ENCODE measurements at places on chromosomes 4 and X.

DNA sequence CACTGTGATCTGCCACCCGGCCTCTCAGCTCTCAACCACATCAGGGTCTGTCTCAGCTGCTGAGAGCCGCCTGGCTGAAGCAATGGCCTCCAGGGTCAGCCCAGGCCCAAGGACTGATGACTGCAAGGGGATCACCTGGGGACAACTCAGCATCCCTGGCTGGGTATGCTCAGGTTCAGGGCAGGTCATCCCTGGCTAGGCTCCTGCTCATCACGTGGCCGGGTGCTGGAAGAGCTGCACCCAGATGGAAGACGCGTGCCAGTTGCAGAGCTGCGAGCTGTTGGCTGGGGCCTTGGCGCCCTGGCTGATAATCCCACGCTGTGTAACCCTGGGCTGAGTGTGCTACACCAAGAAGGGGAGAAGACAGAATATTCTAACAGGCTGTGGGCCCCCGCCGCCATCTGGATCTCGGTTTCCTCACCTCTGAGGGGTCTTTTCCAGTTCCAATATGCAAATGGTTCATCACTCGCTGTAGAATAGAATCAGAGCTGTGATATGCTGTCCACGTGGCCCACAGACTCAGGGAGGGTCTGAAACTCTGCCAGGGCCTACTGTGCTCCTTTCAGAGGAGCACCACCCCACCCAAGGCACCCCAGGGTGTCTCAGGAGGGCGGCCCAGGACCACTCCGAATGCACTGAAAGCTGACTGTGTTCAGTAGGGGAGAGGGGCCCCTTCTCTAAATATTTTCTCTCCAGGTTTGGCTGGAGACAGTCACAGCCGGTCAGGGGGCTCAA, 338.8 kb downstream of the BCOR start:
- DNase-seq = no peak

DNA sequence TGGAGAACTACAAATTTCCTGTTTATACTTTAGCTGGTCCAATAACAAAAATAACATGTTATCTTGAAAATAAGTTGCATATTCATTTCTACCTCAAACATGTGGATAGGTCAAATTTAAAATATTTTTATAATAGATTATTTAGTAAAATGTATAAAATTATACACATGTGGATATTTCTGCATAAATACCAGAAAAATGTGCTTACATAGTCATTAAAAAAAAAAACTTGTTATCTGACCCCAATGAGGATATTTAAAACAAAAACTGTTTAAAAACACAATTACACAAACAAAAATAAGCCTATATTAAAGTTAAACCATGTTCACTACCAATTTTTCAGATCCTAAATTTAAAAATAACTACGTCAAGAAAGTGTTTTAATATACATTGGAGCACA, 28.1 kb downstream of the FBXO8 start:
- no peak for DNase-seq

DNA sequence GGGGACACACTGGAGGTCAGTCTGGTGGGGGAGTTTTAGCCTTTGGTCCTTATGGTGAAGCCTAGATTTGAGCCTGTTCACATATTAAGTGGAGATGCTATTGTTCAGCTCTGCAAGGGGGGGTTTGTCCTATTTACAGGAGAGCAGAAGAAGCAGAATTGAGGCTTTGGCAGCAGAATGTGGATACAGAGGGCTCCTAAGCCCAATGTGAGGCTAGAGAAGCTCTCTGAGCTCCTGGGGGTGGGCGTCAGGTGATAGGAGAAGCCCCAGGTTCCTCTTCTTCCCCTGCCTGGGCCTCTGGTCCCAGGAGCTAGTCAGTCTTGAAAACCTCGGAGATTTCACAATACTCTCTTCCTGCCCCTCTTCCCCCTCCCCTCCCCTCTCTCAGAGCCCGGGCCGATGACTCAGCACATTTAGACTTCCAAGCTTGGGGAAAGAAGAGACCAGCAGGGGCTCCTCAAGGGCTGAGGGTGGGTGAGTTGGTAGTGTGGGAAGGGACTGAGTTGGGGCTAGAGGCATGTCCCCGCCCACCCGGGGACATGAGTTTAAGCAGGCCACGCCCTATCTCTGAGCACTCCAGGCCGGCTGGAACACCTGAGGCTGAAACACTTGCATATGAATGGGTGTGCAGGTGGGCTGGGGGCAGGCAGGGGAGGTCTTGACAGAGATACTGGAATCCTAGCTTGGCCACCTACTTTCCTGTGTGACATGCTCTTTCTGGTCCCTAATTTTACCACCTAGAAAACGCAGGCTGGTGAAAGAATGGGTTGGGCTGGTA, 3.4 kb downstream of the TFE3 start:
- peak; percentile 84 for DNase-seq

DNA sequence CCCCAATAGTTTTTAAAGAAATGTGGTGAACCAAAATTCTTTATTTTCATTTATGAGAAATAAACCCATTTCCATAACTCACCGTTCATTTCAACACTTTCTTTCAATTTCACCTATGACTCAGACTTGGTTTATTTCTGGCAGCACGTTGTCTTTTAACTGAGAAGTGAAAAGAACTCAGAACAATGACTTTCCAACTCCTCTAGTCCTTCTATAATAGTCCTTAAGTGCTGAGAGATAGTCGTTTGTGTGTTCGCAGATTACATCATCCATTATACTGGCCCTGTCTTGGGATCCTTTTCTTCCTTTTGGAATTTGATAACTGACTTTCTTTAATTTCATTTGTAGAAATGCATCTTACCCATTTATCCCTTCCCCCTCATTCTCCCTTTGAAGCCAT, 113.6 kb downstream of the GLUD2 start:
- no peak for DNase-seq

DNA sequence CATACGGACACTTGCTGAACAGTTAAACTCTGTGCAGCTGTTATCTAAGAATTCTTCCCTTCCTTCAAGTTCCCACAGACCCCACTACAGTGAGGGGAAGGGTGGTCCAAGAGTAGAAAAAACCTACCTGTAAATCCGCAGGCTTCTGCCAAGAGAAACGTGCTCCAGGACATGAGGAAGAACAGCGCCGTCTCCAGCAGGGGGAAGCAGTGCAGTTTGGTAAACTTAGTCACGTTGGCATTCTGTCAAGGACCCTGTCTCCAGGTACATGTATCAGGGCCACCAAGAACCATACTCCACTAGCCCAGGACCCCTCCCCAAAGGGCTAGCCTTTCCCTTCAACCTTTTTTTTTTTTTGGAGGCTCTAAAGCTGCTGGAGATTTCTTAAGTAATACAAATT, 79.9 kb downstream of the CHST7 start:
- no peak for DNase-seq

DNA sequence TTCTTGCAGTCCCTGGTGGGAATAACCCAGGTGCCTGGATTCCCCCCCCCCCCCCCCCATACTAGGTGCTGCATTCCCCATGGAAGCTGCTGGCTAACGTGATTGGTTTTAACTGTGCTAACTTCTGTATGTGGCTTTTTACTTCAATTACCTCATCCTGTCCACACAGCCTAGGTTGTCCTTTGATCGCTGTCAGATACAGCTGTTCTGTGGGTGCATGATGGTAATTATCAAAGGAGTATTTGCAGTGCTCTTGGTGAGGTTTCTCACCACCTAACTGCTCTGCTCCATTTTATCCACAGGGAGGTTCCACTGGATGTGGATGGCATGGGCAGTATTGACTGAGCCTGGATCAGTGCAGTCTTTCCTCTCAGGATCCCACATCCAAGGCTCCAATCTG, 93.0 kb downstream of the ZNF518B start:
- no peak for DNase-seq

- no peak for DNase-seq
Observed at GRCh38 chrX:154465601-154466000, 7.5 kb downstream of the PLXNA3 start.

GRCh38 chrX:54695816-54696487, 102.1 kb downstream of the ITIH6 start:
- DNase-seq = no peak

DNA sequence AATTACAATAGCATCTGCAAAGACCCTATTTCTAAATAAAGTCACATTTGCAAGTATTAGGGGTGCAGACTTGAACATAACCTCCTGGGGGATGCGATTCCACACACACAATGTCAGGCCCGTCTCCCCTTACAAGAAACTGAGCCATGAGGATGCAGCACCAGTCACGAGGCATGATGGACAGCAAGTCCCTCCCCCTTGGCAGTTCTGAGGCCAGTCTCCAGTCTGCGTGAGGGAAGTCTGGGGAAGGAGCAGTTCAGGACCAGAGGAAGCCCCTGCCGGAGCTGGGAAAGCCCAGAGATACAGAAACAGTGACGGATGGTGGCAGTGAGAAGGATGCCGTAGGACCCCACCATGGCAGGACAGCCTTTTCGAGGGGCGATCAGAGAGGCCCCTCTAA, 9.4 kb downstream of the FAM53A start:
- no peak for DNase-seq

- no peak for DNase-seq
Observed at GRCh38 chrX:15016051-15016450, 142.8 kb downstream of the MOSPD2 start.

DNA sequence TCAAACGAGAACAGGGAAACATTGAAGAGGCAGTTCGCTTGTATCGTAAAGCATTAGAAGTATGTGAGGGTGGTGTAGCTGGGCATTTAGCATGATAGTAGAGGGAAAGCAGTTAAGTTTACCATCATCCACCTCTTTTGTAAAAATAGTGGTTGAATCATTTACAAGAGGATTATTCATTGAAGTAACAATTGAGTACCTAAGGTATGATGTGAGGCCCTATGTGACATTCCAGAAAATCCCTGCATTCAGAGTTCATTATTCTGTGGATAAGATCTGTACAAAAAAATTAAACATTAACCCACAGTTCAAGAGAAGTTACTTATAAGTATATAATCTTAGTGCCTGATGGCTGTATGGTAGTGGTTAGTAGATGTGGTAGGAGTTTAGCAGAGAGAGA, 22.2 kb upstream of the GCNA start:
- no peak for DNase-seq

GRCh38 chr4:54099748-54100574, at the start of gene GSX2:
TSS of gene GSX2 (plus strand) at chr4:54100163. CDS start at chr4:54100345, 182 bp downstream.
- no peak for DNase-seq

DNA sequence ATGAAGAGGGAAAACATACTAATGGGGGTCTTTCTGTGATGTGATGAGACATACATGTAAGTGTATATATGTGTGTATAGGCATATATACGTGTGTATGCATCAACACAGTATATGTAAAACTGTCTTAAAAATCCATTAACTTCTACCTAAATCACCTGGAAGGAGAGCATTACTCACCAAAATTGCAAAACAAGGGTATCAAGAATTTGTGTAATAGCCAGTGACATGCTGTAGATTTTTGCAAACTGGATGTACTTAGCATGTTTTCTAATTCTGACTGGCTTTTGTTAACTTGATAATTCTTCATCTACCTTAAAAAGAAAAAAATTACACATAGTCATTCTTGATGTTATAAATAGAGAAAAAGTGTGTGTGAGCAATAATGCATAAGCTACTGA, 104.7 kb downstream of the PRRG1 start:
- no peak for DNase-seq

DNA sequence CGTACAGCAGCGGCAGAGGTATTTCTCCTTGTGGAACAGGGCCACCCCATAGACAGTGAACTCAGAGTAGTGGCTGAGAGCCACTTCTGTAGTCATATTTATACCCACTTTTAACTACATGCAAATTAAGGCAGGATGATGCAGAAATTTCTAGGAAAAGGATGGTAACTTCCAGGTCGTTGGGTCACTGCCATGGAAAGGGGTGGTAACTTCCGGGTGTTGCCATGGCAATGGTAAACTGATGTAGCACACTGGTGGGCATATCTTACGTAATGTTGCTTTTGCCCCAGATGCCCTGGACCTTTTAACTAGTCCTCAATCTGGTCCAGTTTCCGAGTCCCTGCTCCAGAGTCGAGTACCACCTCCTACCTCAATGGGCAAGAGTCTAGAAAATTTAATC, 154.8 kb upstream of the AGA start:
- DNase-seq = no peak

- DNase-seq = no peak
Observed at GRCh38 chr4:155569960-155570515, 96.6 kb upstream of the GUCY1A1 start.

GRCh38 chrX:108601276-108601675, 135.1 kb downstream of the IRS4 start:
- DNase-seq = no peak

DNA sequence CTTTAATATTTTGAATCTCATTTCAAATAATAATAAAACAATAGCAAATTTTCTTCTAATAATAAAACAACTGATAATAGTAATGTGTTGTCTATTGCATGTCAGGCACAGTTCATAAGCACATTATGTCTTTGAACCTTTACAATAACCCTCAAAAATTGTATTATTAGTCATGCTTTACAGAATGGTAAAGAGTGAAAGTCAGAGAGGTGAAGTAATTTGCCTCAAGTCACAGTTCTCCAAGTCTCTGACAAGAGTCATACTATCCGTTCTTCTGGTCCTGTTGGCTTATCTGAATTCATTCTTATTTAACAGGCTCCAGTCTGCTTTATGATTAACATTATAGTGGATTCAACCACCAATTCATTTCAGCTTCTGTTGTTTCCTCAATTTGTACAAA, 313.0 kb downstream of the AFF2 start:
- DNase-seq = no peak

DNA sequence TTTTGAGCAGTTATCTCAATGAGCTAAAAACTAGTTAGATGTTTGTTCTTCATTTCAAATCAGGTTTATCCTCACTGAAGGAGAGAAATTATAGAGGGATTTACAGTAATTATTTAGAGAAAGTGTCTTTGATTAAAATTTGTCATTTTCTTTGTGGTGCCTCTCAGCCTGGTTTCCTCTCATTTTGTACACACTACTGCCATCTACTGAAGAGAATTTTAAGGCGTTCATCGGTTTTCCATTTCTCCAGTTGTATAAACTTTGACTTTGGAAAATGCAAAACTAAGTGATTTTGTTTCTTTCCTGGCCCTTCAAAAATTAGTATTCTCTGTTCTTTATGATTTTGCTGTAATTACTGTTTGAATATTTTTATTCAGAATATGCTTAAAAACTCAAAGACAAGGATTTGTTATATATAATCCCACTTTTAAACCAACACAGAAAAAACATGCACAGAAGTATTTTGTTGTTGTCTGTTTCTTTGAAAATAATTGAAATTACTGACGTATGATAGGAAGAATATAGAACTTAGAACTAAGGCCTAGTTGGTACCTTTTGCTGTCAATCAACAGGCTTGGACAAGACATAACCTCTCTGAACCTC, 34.4 kb upstream of the ANXA3 start:
- DNase-seq = no peak

GRCh38 chr4:83613994-83614393, 78.1 kb downstream of the GPAT3 start:
- no peak for DNase-seq

- DNase-seq = no peak
Observed at GRCh38 chr4:48851651-48852050, 20.8 kb downstream of the OCIAD1 start.

DNA sequence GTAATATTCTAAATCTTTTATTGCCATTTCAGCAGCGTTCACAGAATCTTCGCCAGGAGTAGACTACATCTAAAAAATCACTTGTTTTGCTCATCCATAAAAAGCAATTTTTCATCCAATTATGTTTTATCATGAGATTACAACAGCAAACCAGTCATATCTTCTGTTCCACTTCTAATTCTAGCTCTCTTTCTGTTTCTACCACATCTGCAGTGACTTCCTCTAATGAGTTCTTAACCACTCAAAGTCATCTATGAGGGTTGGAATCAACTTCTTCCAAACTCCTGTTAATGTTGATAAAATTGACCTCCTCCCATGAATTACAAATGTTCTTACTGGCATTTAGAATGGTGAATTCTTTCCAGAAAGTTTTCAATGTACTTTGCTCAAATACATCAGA, 174.4 kb upstream of the BRWD3 start:
- DNase-seq = no peak

- no peak for DNase-seq
Observed at GRCh38 chrX:13700380-13700779, 11.5 kb downstream of the RAB9A start.

- no peak for DNase-seq
Observed at GRCh38 chr4:177367336-177367735, 57.7 kb downstream of the NEIL3 start.
